COR-L47 (cell line): ENCODE measurements at places on chromosomes 12 and 14.

- DNase-seq: peak; percentile 76
These were observed 90.3 kb downstream of the STAB2 start for GRCh38 chr12:103677341-103677740.

GRCh38 chr12:101470939-101471338, 4.2 kb upstream of the SPIC start:
- DNase-seq: no peak

DNA sequence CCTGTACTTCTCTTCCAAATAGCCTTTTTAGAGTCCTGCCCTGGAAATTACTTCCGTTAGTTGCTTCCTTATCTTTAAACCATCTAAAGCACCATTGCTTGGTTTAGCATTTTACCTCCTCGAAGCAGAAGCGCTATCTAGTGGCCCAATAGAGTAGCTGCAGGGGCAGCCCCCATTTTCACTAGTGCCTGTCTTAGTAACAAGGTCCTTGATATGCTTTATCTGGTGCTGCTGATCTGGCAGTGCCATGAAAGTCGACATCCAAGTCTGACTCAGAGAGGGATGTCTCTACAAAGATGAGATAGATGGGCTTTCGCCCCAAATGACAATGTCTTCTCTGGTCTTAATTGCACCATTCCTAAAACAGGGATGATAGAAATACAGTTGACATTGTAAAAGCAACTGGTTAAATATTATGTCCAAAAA, 25.0 kb upstream of the CIT start:
- peak; percentile 42 for DNase-seq

DNA sequence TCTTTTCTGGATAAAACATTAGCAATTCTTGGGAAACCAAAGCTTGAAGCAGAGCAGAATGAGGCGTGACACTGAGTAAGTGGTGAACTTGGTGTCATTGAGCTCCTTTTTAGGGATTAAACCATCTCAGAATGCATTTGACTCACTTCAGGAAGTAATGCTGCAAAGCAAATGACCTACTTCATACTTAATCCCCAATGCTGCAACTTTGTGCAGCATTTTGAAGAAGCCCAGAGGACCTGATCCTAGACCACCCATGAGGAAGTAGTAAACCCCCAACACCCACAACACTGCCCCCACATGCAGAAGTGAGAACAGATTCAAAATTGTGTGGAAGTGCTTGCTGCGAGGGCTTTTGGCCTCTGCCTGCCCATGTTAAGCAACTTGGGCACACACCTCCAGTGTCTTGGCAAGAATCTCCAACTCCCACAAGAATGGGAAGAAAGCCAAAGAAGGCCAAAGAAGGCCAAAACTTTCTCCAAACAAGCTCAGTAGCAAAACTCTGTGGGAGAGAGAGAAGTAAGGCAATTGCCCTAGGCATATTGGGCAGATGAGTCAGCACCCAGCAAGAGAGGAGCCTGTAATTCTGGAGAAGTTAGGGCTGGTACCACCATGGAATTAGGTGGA, 69.2 kb upstream of the ETV6 start:
- DNase-seq: no peak

DNA sequence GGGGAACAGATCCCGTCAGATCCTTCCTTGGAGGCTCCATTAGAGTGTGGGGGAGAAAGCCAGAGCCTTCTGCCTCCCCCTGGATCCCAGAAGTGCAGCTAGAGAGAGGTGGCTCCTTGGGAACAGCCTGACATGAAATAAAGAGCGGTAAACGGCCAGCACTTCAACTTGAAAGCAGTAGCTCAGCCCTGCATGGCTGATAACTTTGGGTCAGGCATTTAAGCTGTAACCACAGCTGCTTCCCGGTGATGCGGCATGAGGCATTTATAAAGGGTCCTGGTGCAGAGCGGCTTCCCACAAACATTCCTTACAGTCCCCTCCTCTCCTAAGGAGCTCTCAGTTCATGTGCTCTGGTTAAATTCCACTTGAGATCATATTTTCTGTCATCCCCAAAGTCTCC, 960.3 kb downstream of the VRK1 start:
- no peak for DNase-seq

DNA sequence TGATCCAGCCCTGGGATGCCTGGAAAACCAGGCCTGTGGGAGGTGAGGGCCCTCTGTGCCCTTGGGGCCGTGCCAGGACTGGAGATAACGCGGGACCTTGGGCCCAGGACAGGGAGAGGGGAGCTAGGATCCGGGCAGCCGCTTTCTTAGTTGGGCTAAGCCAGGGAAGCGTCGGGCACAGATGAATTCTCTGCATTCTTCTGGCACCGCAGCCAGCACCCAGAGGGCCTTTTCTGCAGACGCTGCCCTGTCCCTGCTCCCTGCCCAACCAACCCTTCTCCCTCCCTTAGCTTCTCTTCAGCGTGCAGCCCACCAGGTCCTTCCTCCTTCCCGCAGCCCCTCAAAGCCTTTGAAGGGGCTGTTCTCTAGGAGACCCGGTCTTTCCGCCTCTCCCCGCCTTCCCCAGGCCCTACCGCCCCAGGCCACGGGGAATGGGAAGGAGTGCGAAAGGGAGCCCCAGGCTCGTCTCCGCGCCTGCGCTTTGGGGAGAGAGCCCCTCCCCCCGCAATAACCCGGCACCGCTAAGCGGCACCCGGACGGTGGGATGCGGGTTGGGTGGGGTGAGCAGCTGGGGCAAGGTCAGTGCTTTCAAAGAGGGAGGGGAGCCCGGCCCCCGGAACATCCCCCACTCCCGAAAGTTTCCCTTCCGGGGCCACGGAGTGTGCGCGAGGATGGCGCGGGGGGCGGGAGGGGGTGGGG, 663 bp downstream of the NCKAP5L start:
- DNase-seq: no peak

GRCh38 chr14:34883954-34884353, 8.8 kb upstream of the BAZ1A start:
- no peak for DNase-seq

DNA sequence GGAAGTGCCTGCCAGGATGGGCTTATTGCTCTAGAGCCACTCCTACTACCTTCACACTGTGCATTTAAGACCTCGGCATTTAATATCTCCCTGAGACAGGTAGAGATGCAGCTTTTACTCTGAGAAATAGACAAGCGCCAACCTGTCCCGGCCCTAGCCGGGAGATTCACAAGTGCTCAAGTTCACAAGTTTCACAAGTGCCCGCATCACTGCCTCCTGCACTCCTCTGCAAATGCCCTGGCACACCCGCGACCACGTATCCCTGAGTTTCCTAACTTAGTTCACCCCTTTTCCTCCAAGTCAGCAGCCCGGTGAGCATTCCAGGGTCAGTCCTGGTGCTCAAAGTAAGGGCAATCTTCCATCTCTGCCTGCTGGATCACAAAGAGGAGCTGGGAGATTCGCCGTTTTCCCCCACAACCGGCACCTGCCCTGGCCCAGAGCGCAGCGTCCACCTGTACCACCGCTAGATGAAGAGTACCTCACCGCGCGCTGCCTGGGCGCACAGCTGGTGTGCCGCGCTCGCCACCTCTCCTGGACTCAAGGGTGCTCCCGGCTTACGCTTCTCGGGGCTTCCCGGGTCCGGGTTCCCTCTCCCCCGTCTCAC, 5.0 kb upstream of the SLC38A4 start:
- no peak for DNase-seq

GRCh38 chr12:125525879-125526278, 460.6 kb downstream of the AACS start:
- DNase-seq: no peak

DNA sequence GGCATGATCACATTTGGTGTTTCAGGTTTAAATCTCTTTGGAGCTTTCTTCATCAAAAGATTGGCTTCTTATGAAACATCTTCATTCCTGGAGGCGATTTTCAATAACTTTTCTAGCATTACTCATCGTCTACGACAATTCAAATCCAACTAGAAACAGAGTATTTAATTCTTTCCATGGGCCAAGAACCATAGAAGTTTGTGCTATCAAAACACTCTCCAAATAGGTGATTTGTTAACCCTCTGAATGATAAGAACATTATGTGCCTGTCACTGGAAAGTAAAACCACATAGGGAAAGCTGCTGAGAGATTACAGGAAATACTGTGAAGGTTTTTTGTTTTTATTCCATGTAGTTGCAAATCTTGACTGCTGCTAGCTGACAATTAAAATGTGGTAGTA, 6.9 kb upstream of the DCN start:
- no peak for DNase-seq

GRCh38 chr14:72483311-72483710, 410.6 kb downstream of the DPF3 start:
- DNase-seq: no peak

DNA sequence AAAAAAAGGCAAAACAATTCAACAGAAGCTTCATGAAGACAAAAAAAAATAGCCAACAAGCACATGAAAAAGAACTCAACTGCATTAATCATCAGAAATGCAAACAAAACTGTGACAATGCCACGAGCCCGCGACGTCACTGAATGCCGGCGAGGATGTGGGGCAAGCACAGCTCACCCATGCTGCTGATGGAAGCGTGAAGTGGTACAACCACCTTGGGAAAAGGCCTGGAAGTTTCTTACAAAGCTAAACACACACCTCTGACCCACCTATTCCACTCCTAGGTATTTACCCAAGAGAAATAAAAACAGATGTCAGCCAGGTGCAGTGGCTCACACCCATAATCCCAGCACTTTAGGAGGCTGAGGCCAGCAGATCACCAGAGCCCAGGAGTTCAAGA, 10.5 kb downstream of the BTBD6 start:
- no peak for DNase-seq

DNA sequence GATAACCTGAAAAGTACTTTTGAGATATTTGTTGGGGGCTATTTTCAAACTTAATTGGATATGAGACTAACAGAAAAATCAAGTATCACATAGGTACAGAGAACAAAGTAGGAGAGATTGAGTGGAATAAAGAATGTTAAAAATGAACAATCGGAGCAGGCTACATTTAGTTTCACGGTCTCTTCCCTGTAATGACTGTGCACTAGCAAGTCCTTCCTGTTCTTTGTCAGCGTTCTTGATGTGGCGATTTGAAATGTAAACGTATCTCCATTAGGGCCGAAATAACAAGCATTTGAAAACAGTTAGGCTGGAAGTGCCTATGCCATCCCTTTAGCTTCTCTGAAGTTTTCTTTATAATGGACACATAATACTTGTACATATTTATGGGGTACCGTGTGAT, 31.0 kb downstream of the SLC25A29 start:
- no peak for DNase-seq

DNA sequence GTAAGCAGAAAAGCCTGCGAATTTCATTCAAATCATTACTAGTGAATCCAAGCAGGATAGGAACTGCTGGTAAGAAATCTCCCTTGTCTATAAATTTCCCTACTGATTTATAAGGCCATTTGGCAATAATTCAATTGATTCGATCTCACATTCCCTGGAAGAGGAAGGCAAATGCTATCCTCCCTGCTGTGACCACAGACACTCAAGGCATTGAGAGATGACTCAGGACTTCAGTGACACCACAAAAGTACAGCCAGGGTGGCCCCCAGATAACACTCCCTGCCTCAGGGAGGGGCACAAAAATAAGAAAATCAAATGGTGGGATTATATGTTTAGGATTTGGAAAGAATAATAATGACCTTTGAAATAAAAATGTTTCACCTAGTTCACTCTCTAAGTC, 162.7 kb downstream of the GRIP1 start:
- DNase-seq: no peak

DNA sequence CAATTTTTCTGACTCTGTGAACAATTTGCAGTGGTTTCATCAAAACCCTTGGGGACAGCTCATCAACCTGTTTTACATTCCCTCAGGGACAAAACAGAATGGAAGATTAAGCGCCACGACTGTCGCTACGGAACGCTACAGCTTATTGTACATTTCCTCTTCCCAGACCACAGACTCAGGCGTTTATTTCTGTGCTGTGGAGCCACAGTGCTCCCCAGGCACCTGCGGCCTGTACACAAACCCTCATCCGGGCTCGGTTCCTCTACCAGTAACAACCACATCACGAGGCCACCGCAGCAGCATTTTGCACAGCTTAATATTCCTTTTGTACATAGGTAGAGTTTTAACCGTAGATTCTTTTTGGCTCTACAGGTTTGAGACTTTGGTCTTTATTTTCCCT, 397.4 kb upstream of the OR4E1 start:
- DNase-seq: no peak

DNA sequence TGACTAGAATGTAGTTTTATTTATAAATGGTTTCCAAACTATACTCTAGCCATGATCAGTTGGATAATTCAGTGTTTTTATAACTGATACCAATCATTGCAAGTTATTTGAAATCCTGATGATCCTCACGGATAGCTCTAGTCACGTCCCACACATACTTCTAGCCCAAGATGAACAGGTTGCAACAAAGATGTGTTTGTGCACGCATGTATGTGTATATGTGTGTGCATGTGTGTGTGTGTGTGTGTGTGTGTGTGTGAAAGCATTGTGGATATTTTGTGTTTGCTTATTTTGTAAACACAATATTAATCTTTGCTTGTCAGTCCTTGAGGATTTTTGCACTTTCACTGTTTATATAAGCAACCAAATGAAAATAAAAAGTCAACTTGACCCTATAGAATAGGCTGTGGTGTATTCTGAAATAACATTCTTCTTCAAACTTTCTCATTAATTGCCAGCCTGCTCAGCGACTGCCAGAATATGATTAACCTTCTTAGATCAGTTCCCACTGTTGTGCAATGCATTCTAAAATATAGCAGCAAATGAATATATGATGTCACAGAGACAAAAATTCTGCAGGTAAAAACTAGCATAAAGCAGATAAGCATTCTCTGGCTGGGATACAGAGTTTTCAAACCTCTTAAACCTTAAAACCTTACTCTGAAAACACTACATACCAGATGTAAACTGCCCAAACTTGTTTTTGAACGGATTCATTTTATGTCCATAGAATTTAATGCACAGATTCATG, 48.8 kb upstream of the HIF1A start:
- no peak for DNase-seq
